ENCODE measurements at places on chromosomes 12 and 14.

DNA sequence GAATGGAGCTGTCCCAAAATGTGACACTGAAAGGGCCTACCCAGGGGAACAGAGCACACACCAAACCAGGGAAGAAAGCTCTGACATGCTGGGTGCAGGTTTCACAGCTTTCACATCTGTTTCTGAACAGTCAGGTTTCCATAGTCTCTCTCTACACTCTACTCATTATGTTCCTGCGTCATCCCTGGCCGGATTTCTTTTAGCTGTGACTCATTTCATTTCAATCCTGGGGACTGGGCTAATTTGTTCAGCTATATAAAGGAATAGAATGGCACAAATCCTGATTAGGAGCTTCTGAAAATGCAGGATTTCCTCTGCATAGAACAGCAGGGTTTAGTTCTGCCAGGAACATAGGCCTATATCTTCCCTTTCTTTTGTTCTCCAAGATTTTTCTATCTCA, 649.8 kb downstream of the RPS29 start:
- DNase-seq, result no peak

GRCh38 chr12:124577986-124578385, 10.6 kb upstream of the NCOR2 start:
- no peak for DNase-seq

DNA sequence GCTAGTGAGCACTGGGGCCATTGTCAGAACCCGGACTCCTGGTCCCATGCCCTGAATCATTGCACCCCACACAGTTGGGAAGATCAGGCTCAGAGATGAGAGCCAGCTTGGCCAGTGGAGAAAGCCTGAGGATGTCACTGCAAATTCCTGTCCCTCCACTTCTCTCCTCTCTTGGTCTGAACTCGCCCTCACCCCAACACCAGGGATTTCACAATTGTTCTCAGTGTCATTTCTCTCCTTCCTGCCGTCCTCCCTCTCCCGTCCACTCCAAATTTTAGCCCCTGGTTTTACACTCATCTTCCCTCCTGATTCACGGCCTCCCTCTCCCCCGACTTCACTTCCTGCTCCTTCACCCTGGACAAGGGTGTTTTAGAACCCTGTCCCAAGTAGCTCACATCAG, 11.1 kb downstream of the KRT75 start:
- no peak for DNase-seq

- no peak for DNase-seq
Observed at GRCh38 chr14:55126034-55126433, 3.0 kb upstream of the LGALS3 start.

DNA sequence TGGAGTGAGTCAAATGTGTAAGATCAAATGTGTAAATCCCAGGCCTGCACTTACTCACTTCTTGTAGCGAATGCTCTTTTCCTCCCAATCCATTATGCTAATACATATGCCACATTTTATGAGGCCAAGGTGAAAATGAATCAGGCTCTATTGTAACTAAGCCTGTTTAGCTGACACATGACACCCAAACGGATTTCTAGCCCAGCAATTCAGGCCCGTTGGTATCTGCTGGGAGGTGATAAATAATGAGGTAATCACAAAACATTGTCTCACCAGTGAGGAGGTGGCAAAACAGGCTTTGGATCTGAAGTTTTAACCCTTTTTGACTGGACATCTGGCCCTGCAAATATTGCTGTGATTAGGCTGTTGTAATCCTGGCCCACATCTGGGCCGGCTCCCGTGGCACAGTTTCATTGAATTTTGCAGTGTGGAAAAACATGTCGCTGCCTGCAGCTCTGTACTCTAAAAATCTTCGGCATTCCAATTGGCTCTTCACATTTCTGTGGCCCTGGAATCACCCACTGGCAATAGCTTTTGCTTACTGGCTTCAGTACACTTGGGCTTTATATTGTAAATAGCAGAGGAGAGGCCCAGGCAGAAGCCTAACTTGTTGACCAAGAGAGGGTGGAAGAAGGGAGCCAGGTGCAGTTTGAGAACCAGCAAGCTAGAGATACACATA, 106.1 kb downstream of the PAX9 start:
- DNase-seq, result peak; percentile 38

GRCh38 chr14:73240816-73241480, 3.6 kb downstream of the PAPLN start:
- no peak for DNase-seq

DNA sequence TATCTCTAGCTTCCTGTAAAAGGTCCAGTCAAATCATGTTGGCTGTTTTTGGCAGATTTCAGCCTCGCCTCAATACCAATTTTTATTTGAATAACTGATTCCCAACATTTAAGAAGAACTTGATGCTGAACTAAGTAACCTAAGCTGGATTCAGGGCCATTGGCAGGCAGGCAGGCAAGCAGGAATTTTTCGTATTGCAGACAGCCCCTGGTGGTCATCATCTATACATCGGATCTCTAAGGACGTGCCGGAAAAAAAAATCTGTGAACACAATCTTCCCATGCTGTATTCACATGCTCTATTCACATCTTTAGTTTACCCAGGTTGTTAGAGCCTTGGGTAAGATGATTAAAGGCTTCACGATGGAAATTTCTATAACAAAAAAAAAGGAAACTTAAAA, 7.0 kb downstream of the VCPKMT start:
- no peak for DNase-seq

All from NCI-H526 treated with DMSO at 0.1 percent for 48 hours (cell line).